ENCODE measurements at places on chromosomes 5 and 9.

- no peak for DNase-seq
Measured at GRCh38 chr9:130382636-130383349, 62.0 kb upstream of the ASS1 start.

GRCh38 chr9:134487066-134487710 lies 154.4 kb upstream of the COL5A1 start:
- DNase-seq, result no peak

GRCh38 chr5:139482050-139482889 lies at the start of gene STING1:
STING1 (minus strand) TSS chr5:139482758; CDS start chr5:139481704, 1,054 bp downstream.
- DNase-seq, result peak; percentile 35

GRCh38 chr5:8613078-8613685 lies 744.2 kb downstream of the MTRR start:
- no peak for DNase-seq

GRCh38 chr9:130034570-130034969 lies 8.4 kb downstream of the FNBP1 start:
- DNase-seq, result no peak

GRCh38 chr9:136658849-136659535 lies 3.7 kb upstream of the EGFL7 start:
- no peak for DNase-seq

DNA sequence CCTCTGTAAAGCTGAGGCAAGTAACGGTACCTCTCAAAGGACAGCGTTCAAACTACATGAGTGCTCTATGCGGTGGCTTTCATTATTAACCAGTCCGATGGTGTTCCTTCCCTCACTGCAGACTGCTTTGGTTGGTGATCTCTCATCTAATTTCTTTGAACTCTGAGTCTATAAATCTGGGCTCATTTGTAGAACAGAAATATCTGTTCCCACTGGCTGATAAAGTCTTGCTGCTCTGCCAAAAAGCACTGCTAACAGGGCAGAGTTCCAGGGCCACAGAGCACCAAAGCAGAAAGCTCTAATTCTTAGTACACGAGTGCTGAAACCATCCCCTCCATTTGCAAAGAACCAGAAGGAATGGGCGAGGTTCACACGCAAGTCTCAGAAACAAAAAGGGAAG lies 81.9 kb downstream of the MED27 start:
- DNase-seq, result no peak

- no peak for DNase-seq
Measured at GRCh38 chr5:172776235-172776594, 5.2 kb upstream of the DUSP1 start.

DNA sequence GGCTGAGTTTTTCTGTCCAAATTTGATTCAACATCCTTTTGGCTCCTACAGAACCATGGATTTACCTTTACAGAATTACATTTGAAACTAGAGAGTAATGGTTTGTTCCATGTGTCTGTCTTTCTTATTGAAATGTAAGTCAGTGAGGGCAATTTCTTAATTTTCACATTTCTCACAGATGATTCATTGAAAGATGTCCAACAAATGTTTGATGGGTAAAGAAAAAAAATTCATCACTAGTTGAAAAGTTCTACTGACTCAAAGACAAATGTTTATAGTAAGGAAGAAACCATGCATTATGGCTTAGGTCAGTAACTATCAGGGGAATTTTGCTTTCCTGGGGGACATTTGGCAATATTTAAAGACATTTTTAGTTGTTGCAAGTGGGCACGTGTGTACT lies 131.6 kb upstream of the TRPM3 start:
- DNase-seq, result no peak

DNA sequence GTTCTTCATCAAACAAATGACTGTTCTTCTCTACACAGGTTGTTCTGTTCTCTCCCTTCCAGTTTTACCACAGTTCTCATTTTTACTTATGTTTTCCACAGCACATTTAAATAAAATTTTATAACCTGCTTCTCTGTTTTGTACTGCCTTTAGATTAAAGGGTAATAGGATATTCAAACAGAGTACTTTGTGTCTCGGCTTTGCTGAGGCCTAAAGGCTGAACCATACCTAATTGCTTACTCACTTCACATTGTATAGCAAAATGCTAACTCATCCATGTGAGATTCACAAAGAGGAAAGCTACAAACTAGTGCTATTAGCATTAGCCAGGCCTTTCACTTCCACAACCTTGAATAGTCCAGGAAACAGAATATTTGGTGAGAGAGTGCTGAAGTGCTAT lies 200.3 kb downstream of the TRPM3 start:
- DNase-seq, result no peak

GRCh38 chr9:127634698-127635097 lies 22.6 kb downstream of the STXBP1 start:
- DNase-seq, result no peak

DNA sequence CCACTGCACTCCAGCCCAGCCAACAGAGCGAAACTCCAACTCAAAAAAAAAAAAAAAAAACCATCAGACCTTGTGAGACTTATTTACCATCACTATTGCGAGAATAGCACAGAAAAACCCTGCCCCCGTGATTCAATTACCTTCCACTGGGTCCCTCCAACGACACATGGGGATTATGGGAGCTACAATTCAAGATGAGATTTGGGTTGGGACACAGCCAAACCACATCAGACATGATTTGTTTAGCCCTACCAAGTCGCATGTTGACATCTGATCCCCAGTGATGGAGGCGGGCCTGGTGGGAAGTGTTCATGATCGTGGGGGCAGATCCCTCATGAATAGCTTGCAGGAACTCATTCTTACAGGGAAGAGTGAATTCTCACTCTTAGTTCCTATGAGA lies 26.6 kb downstream of the MYO10 start:
- DNase-seq, result no peak

DNA sequence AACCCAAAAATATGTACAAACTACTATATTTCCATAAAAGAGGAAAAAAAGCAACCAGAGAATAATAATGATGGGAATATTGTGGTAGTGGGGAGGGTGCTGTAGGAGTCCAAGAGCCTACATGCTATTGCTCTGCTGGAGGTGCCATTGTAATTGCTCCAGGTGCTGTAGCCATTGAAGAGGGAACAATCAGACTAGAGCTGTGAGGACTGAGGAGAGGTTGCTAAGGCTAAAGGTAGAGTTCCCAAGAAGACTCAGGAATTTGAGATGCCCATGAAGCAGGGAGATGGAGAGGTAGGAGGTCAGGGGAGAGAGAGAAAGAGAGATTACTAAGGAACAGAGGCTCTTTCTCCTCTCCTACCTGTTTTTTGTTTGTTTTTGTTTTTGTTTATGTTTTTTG lies 394.0 kb downstream of the DMRTA1 start:
- DNase-seq, result no peak

GRCh38 chr5:33692980-33693379 lies 198.8 kb downstream of the ADAMTS12 start:
- DNase-seq, result no peak

GRCh38 chr5:151483647-151484046 lies 36.2 kb downstream of the SLC36A1 start:
- DNase-seq, result no peak

GRCh38 chr9:98923451-98924123 lies 20.1 kb upstream of the COL15A1 start:
- DNase-seq, result no peak

DNA sequence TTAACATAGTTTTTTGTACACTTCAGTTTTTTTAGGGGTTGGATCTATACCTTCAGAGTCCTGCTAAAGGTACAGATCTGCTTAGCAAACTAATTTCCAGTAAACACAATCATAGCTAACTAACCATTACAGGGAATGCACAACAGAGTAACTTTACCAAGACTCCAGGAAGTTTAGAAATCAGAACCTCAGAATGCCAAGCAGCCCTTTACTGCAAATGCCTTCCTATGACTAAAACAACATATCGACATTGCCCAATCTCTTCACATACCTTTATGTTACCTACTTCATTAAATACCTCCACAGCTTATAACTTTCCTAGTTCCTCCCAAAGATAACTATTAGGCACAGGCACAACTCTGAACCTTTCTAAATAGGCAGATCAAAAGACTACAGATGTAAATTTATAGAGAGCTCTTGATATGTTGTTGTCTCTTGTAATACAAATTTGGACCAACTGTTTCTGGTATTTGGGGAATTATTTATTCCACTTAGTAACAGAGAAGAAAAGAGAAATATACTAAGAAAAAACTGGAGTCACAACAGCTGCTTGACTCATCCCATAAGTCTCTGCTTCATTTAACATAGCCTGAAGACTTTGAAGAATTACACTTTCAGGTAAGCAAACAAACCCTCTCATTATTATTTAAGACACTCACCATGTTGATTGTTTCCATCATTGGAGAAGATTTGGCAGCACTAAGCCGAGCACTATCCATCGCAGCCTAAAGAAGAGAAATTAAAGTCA lies 46.0 kb upstream of the OR2K2 start:
- DNase-seq, result no peak

DNA sequence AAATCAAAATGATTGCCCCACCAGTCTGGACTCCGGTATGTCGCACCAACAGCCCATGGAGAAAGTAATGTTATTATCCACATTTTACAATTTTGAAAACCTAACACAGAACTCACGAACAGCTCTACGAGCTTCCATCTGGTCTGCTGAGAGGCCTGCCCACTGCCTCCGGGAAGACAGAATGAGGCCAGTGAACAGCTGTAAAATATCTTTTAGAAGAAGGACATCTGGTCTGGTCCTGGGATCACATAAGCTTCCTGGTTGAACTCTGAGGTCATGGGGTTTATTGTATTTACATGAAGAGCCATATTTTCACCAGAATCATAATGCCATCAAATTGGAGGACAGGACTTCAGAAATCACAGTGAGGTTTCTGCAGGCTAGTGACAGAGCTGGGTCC lies 89.0 kb downstream of the FRMD3 start:
- no peak for DNase-seq

- no peak for DNase-seq
Measured at GRCh38 chr9:95150903-95151302, 166.6 kb downstream of the FANCC start.

GRCh38 chr5:83530193-83530592 lies 58.6 kb downstream of the VCAN start:
- no peak for DNase-seq

DNA sequence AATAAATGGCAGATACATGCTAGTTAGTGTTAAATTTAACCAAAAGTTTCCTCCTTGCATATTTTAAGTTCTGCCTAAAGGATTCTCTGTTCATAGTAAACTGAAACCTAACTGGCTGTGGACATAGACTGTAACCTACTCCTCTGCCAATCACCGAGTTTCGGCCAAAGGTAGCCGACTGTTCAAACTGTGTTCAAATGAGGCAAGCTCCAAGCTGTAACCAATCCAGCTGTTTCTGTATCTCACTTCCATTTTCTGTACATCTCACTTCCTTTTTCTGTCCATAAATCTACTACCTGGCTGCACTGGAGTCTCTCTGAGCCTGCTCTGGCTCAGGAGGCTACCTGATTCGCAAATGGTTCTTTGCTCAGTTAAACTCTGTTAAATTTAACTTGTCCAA lies 44.1 kb downstream of the KCNV2 start:
- no peak for DNase-seq

- DNase-seq, result no peak
Measured at GRCh38 chr9:35056571-35057270, 15.7 kb downstream of the VCP start.

DNA sequence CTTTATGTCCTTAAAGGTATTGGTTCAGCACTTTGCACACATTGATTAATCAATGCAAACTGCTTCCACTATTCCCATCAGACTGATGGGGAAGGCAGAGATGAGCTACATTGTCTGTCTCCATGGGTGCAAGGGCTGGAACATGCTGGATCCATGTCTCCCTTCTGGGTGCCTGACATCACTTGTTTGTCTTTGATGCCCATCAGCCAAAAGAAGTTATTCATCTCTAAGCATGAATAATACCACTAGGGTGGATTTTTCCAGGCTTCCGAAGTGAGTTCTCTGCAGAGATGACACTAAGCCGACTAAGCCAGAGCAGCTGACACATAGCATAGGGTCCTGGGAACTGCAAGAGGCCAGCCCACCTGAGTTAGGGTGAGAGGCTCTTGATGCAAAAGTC lies 8.7 kb downstream of the FGF1 start:
- DNase-seq, result no peak

DNA sequence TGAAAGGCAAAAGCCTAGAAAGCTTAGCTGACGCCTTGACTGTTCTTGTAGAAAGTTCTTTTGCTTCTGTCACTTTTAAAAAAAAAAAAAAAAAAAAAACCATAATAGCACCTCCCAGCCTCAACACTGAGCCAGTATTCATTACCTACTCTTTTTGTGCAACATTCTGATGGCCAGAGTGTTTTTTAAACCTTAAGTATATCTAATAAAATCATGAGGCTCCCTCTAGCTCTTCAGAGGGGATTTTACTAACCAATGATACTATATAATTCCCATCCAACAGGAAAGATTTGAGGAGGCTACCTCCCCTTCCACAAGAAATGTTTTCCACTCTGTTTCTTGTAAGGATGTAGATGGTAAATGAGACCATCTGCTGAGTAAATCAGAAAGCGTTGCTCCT lies 3.9 kb downstream of the BNC2 start:
- no peak for DNase-seq

DNA sequence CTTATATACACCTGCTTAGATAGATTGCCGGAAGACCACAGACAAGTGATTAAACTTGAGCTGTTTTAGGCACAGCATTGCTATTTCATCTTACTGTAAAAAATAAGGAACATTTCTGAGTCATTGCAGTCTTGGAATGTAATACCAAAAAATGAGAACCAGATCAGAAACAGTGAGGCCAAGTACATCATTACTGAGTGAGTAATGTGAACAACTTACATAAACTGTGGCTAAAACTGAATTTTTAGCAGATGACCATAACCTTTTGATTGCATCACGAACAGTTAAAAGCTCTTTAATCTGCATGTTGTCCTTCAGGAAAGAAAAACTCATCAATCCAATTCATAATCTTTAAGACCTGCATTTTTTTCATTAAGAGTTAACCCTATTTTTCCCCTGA lies 157.1 kb upstream of the FGF10 start:
- DNase-seq, result no peak

GRCh38 chr5:141879941-141880738 lies 1.9 kb upstream of the PCDH1 start:
- DNase-seq, result no peak

DNA sequence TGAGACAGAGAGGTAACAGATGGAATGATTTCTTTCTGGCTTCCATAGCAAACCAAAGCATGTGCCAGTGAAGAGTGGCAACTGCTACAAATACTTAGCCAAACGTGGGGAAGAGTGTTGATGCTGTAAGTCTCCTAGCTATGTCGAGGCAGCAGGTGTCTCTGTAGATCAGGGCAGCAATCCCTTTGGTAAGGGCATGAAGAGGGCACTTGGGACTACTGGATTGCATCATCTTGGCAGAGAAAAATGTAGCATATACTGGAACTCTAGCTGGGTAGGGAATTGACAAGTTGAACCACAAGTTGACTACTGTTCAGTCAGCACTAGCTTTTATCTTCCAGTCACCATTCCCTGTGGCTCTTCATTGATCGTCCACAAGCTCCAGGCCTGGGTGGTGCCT lies 75.8 kb downstream of the GHR start:
- DNase-seq, result no peak

- no peak for DNase-seq
Measured at GRCh38 chr9:38084556-38084880, 15.5 kb upstream of the SHB start.

GRCh38 chr9:76716085-76716672 lies 48.1 kb upstream of the PCA3 start:
- no peak for DNase-seq

GRCh38 chr5:53603009-53603687 lies 42.7 kb downstream of the NDUFS4 start:
- no peak for DNase-seq
